ENCODE measurements at places on chromosomes 1 and 21.

GRCh38 chr1:160428053-160428452 lies 27.7 kb downstream of the VANGL2 start:
- DNase-seq = no peak

- no peak for DNase-seq
Observed at GRCh38 chr1:97877307-97877706, 43.5 kb downstream of the DPYD start.

- no peak for DNase-seq
Observed at GRCh38 chr1:232047473-232047872, 420.9 kb downstream of the DISC1 start.

GRCh38 chr21:32463367-32463766 lies 50.9 kb downstream of the EVA1C start:
- DNase-seq = no peak

DNA sequence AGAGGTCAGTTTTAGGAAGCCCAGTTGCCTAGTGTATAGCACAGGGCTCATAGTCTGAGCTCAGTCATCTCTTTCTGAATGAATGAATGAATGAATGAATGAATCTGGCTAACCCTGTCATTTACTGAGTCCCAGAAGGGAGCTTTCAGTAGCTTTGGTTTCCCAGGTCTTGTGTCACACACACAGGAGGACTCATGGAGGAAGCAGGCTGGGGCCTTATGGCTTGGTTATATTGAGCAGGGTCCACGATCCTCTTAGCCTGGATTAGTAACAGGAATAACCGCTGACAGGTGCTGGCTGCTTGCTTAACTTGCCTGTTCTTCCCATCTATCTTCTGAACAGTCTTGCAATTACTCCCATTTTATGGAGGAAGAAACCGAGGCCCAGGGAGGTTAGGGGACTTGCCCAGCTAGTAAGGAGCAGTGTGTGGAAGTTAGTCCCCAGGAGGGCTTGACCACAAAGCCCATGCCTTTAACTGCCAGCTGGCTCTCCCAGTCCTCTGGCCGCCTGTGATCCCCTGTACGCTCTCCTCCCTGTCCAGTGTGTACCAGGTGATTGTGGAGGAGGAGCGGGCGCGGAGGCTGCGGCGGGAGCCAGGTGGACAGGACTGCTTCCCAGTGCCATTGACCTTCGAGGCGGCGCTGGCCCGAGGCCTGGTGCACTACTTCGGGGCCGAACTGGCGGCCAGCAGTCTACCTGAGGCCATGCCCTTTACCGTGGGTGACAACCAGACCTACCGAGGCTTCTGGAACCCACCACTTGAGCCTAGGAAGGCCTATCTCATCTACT lies 46.0 kb downstream of the PTPRU start:
- DNase-seq = no peak

- DNase-seq = no peak
Observed at GRCh38 chr1:102631691-102632090, 476.6 kb downstream of the COL11A1 start.

DNA sequence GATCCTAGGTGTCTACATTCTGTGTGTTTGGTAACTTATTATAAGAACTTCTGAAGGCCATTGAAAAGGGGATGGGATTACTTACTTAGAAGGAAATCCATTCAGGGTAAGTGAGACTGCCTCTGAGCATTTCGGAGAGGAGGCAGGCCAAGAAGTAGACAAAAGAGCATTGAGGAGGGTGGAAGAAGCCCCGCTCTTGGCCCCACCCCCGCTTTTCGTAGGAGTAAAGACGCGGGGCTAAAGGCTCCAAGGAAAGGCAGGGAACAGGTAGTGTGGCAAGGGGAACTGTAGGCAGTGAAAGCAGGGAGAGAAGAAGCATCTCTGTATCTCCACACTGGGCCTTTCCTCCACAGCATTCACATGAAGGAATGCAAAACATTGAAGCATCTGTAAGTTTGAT lies 51.8 kb upstream of the GRIK1 start:
- no peak for DNase-seq

GRCh38 chr1:50720457-50721053 lies 239.5 kb downstream of the FAF1 start:
- no peak for DNase-seq

DNA sequence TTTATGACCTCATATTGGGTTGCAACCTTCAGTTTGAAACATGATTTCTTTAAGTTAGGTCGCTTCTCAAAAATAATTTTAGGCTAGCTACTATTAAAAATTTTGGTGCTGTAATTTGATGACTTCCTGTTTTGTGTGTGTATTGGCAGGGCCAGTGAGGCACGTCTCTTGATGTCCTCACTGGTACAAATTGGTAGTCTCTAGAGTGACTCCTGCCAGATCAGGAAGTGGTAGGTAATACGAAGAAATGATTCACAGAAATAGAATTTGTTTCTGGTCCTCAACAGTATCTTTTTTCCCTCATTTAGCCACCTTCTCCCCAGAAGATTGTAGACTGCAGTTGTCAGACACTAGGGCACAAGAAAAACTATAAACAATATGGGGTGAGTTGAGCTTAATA lies 120.9 kb upstream of the KIAA1614 start:
- DNase-seq = no peak

DNA sequence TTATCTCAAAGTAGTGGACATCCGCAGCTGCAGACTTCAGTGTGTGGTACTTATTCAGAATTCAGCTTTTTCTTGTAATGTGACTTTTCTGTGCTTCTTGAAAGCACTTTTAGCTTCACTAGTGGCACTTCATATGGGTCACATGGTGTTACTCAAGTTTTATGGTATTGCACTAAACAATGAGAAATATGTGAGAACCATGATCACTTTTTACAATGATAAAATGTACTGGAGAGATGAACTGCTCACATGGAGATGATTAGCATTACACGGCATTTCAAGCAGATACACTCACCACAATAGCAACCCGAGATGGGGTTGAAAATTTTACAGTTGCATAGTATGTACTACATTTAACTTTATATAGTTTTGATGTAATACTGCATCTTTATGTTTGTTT lies 40.1 kb upstream of the GPR52 start:
- no peak for DNase-seq

DNA sequence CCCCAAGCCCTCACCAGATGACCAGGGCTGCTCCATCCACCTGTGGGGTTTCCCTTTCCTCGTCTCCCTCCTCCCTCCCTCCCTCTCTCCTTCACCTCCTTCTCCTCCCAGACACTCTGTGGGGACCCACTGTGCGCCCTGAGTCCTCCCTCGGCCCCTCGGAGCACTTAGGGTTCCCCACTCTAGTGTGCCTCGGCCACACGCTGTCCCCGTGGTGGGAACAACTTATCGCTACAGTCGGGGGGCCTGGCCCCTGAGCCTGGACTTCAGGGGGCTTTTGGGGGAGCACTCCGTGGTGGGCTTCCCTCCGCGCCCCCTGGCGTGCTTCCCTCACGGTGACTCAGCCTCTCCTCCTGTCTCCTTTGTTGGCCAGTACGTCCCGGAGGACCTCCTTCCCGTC lies 27.5 kb downstream of the CSTB start:
- DNase-seq = no peak

DNA sequence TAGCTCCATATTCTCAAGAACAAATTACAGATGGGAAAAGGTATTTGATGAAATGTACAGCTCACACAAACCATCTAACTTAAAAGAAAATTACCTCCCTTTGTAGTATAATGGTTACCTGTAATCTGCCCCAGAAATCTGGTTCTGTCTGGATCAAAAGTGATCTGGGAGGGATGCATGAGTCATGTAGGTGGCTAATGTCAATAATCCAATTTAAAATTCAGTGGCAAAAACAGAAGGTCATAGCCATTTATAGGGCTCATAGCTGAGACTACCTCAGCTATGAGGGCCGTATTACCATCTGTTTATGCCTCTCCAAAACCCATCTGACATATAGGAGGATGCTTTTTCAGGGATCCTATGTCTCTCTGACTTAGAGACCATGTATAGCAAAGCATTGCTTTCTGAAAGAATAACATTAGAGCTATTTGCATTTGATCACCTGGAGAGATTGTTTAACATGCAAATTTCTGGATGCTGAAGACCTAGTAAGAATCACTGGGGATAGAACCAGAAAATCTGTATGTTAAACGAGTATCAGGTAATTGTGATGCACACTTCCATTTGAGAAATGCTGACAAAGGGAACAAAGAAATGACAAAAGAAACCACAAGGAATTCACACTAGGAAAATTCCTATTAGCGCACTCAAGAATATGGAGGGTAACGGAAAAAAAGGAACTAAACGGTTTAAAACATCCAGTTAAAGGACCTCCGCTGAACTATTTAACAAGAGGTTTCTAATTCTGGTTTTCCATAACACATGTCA lies 17.6 kb downstream of the PAXBP1 start:
- no peak for DNase-seq

DNA sequence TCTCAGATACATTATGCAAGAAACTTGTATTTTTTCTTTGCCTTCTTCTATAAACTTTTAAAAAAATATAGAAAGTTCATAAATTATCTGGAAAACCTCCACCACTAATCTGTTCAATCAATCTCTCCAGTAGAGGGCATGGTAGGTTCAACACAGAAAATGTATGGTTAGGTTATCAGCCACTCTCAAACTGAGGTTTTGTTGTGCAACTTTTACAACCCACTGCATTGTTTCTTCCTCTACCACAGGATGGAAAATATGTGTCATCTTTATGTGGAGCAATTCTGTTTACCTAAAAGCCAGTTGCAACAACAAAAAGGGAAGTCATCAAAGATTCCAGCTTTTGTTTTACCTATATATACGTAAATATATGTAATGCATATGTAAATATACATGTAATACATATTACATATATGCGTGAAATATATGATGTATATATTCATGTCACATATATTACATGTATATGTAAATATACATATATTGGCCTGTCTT lies 3.0 kb upstream of the RGS2 start:
- DNase-seq = no peak

Data from CD8-positive, alpha-beta T cell (primary cell).